ENCODE measurements at places on chromosomes 6 and 20.

- DNase-seq = no peak
Observed at GRCh38 chr6:57183336-57183735, 11.2 kb downstream of the BAG2 start.

- no peak for DNase-seq
Observed at GRCh38 chr6:13987400-13987865, 62.7 kb downstream of the RNF182 start.

DNA sequence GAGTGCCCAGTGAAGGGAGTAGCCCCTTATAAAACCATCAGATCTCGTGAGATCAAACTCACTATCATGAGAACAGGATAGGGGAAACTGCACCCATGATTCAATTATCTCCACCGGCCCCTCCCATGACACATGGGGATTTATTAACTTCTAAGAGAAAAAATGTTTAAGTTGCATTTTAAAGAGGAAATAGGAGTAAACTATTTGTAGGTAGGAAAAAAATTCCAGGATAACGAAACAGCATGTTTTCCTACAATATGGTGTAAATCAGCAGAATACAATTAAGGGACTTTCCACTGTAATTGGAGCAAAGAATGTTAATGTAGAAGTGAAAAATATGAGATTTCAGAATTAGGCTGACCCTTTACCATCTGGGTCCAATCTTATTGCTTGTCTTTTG lies 63.9 kb downstream of the FBXO5 start:
- DNase-seq = no peak

DNA sequence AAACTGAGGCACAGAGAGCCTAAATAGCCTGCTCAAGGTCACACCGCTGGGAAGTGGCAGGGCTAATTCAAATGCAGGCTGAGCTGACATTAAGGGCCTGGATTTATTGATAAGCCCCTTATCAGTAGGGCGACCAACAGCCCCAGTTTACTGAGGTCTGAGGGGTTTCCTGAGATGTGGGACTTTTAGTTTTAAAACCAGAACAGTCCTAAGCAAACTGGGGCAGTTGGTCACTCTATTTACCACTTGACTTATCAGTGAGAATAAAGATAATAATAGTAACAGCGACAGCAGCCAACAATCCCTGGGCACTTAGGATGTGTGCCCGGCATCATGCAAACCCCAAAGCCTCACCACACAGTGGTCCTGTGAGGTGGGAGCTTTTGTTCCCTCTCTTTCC lies 27.6 kb downstream of the PREX1 start:
- no peak for DNase-seq

- no peak for DNase-seq
Observed at GRCh38 chr20:44405785-44406571, 50.5 kb downstream of the HNF4A start.

- no peak for DNase-seq
Observed at GRCh38 chr6:30194797-30195690, 18.2 kb downstream of the TRIM26 start.

GRCh38 chr6:16061818-16062217 lies 67.1 kb upstream of the MYLIP start:
- DNase-seq = no peak

GRCh38 chr6:2733324-2733723 lies 17.4 kb downstream of the MYLK4 start:
- DNase-seq = no peak

DNA sequence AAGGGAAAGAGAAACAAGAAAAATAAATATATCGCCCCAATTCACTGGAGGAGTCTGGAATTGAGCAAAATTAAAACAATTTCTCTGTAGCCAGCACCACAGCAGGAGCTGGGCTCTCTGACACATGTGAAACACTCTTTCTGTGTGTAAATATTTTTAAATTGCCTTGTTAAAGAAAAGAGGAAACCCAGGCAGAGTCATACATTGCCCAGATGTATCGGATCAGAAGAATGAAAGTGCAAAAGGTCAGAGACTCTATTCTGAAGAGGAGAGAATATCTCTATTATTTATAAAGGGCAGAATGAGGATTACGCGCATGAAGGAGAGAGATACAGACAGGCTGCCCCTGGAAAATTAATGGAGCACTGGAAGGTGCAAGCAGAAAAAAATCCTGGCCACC lies 127.0 kb upstream of the MAN1A1 start:
- DNase-seq = no peak

DNA sequence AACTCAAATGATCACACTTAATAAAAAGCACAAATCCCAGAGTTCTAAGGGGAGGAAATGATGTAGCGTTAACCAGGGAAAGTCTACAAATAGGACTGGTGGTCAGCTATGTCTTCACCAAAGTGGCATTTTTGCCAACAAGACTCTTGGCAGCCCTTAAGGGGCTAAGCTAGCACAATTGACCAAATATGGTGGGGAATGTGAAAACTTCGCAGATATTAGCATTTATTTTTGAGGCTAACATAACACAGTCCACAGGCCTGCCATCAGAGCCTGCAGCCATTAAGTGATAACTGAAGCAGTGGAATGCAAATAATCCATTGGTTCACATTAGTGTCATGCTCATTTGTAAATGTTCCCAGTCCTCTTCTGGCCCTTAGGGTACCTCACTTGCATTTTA lies 274.6 kb downstream of the FOXC1 start:
- DNase-seq = no peak

DNA sequence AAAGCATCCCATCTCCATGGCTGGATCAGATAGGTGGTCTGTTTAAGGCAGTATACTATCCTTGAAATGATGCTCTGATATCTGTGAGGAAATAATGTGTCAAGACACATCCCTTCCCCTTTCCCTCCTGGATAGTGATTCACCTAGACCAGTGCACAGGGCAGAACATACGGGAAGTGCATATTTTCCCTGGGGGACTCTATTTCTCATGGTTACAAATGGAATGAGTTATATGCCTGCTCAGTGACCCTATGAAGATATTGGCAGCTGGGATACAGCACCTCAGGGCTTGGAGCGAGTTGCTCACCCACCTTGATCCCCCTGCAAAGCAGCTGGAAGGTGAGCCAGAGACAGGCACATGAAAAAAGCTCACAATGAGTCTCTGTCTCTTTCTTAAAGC lies 67.5 kb upstream of the PRL start:
- no peak for DNase-seq

GRCh38 chr6:90154755-90155470 lies 141.7 kb downstream of the BACH2 start:
- DNase-seq = no peak

- DNase-seq = no peak
Observed at GRCh38 chr20:48789185-48789668, 38.6 kb downstream of the PREX1 start.

DNA sequence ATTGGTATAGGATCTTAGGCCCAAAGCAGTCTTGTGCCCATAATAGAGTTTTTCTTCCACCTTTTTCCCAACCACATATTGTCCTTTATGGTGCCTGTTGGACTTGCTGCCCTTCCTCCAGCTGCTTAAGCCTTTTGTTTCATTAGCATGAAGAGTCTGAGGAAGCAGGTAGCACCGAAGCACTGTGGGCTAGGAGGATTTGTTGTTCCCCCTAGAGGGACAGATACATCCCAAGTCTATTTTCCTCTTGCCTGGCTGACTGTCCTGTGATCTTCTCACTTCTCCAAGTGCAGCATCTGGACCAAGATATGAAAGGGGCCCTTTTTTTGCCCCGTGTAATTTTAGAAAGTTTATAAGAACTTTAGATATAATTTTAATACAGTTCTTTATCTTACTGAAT lies 50.7 kb upstream of the COL10A1 start:
- DNase-seq = no peak

GRCh38 chr6:27617046-27617687 lies 144.3 kb upstream of the ZNF184 start:
- DNase-seq = no peak

DNA sequence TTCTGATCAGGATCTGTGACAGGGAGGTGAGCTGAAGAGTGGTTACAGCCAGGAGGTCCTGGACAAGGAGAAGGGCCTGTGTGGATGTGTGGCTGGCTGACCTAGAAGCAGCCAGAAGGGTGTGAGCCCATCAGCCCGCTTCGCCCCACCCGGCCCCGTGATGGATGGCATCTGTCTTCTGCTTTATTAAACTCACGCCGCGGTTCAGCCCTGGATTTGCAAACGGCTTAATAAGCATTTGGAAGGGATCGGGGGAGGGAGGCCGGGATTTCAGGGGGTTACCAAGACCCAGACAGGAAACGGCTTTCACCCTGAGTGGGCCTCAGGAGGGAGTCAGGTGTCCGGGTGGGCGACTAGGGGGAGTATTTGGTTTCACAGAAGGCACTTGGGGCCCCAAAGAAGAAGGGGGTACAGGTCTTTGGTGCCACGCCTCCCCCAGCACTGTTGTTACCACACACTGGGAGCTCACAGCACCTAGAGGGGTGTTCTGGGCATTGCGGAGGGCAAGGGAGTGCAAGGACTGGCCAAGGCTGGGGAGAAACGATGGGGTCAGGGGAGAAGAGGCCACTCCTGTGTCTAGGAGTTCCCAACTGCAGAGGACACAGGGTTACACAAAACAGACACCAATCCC lies 53.8 kb upstream of the FOXP4 start:
- DNase-seq = no peak

DNA sequence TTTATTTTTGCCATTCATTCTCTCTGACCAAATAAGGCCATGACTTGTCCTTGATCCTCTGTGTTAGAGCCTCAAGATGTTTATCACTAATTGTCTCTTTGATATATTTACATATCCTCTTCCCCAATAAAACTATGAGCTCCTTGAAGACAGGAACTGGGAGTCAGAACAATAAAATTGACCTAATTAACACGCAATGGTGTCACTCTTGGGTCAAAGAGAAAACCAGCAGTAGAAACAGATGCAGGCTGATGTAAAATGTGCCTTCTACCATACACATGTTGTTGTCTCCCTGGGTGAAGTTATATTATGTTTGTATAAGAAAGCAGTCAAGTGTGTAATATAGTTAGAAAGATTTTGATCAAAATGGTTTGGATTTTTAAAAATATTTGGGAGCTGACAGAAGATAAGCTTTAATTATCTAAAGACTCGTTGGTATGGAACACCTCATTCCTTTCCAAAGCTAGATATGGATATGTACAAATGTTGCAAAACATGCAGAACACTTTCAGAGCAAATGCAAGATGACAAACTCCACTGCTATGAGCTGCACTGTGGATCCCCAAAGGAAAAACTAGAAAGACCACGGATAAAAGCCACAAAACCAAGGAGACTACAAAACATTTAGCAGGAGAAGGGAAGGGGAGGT lies 109.7 kb upstream of the STMND1 start:
- no peak for DNase-seq

DNA sequence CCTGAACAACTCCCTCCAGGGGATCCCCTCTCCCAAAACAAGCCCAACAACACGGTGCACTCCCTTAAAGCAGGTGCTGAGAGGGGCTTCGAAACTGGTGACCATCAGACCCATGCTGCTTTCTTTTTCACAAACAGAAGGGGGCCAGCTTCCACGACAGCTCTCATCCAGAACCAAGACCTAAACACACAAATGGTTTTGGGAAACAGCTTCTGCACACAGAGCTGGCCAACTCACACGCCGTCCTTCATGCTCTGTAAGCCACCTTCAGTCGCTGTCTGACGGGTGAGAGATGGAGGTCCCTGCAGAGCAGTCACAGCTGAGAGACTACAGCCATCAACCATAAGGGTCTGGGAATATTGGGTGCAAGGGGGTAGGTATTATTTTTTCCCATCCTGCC lies 76.3 kb downstream of the ZMYND8 start:
- DNase-seq = no peak
